ENCODE measurements at places on chromosomes 2 and 18.
A peak's percentile ranks its signal among the peaks of the same experiment; 100 is the strongest.

DNA sequence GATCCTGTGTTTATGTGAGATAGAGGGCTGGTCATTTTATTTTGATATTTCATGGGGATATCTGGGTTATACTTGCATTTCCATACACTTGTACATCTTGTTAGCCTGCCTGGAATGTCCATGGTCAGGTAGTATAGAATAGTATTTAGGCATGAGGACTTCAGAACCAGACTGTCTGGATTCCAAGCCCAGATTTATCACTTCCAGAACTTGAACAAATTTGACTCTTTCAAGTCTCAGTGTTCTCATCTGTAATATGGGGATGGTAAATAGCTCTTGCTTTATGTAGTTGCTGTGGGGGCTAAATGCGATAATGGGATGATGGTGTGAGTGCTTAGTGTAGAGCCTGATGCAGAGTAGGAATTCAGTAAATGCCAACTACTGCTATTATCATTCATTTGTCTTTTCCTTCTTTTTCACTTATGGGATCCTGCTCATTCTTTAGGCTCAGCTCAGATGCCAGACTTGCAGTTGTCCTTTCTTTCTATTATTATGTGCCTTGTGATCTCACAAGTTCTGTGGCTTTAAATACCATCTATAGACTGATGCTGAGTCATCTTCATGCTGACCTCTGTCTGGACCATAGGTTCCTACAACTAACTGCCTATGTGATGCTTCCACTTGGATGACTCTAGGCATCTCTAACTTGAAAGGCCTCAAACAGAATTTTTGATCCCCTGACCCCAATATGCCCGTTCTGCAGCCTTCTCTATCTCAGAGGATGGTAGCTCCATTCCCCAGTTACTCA lies 67.4 kb downstream of the POLE4 start:
- DNase-seq: no peak

DNA sequence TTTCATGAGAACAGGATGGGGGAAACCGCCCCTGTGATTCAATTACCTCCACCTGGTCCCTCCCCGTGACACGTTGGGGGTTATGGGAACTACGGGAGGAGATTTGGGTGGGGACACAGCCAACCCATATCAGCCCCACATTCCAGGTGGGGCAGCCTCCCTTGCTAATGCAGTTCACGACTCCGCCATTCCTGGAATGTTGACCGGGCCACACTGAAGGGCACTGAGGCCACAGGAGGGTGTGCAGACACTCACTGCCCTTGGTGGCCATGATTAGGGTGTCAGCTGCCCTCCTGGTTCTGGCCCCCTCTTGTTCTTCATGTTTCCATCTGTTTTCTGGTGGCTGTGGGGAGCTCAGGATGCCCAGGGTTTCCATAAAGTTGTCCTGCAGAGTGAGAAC lies 176.3 kb downstream of the TWIST2 start:
- DNase-seq: no peak

- DNase-seq: no peak
These were observed 28.2 kb upstream of the SOCS6 start for GRCh38 chr18:70260683-70261082.

- DNase-seq: no peak
These were observed 114.0 kb downstream of the FAM210A start for GRCh38 chr18:13612196-13612997.

- DNase-seq: peak; percentile 47
These were observed 184.2 kb downstream of the ZNF385B start for GRCh38 chr2:179677077-179677688.
